ENCODE measurements at places on chromosomes 6 and 20. TPM values are rescaled to one million over a fixed set of nuclear protein-coding genes. Genes with fewer than 3 reads are reported as not detected.

DNA sequence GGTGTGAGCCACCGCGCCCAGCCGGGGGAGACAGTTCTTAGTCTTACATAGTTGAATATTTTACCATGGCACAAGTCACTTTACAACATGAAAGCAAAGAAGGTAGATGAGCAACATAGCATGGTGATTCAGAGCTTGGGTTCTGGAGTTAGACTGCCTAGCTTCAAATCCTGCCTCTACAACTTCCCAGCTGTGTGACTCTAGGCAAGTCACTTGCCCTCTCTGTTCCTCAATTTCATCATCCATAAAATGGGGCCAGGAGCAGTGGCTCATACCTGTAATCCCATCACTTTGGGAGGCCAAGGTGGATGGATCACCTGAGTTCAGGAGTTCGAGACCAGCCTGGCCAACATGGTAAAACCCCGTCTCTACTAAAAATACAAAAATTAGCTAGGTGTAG lies 26.3 kb downstream of the HCK start:
- DNase-seq, result no peak

The SLC2A10 gene
- 36.6 TPM for total RNA-seq

DNA sequence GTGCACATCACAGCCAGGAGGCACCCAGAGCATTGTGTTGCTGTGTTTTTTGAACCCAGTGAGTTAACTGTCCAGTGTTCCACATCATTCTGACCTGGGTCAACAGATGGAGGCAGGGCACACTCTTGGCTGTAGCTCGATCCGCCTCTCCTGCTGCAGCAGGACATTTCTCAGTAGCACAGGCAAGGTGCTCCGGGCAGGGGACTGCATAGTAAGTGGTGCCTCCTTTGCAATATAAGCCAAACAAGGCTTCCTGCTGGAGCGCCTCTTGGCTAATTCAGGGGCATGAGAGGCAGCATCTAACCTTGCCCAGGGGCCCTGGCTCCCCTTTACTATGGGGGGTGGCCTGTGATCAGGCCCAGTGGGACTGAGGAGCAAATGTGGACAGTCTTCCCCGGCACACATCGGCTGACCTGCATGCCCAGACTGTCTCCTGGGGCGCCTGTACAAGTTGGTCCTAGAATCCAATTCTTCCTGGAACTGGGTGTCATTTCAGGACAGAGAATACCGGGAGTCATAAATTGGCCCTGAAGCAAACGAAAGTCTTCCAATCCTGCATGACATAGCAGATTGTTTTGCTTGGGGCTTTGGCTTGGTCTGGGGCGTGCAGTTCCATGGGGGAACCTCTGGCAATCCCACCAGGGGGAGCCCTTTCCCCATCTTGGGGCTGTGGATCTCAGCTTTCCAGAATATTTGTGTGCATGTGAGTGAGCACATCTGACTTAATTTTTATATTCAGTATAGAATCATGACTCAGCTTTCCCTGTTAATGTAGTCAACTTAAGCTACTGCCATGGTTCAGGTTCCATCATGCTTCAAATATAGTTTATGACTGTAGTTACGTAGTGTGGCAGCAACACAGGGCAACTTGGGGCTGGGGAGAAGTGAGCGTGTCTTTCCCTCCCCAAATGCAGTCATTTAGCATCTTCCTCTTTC lies 56.0 kb upstream of the DDR1 start:
- peak; percentile 74 for DNase-seq

DNA sequence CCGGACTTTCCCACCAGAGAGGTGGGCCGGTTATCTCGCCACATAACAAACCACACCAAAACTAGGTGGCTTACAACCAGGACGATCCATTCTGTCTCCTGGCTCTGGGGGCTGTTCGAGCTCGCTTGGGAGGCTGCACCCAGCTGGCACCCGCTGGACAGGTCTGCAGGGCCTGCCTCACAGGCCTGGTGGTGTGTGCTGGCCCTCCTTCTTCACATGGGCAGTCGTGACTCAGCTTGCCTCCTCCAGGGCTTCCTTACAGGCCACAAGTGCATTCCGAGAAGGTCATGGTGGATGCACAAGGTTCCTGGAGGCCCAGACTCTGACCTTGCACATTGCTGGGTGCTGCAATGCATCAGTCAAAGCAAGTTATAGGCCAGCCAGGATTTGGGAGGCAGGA lies 34.2 kb downstream of the FOXF2 start:
- no peak for DNase-seq

The FLOT1 gene
- total RNA-seq, result 40.0 TPM

DNA sequence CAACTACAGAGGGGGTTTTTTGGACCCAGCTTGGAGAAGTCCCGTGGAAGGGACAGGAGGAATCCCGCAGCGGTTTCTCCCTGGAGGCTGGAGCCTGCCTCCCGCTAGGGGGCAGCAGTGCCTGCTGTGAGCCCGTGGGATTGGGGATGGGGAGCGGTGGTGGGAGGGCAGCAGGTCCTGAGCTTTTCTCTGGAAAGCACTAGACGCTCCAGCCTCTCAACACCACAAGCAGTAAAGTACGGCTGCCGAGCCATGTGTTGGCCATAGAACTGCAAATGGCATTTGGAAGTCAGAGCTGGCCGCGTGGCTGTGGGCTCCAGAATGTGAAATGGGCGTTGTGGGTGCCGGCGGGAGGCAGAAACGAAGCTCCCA lies 47.8 kb downstream of the GMPR start:
- DNase-seq, result no peak

DNA sequence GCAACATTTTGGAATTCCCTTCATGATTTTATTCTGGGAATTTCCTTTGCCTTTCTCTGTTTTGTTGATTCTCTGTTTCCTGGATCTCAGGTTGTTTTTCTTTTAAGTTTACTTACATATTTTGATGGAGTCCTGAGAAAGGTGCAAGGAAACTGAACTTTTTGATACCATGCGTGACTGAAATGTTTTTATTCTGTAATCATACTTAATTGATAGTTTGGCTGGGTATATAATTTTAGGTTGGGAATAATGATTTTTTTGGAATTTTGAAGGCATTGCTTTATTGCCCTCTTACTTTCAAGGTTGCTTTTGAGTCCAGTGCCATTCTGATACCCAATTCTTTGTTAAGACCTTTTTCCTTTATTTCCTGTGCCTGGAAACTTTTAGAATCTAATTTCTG lies 45.2 kb downstream of the LRRC1 start:
- DNase-seq, result no peak

DNA sequence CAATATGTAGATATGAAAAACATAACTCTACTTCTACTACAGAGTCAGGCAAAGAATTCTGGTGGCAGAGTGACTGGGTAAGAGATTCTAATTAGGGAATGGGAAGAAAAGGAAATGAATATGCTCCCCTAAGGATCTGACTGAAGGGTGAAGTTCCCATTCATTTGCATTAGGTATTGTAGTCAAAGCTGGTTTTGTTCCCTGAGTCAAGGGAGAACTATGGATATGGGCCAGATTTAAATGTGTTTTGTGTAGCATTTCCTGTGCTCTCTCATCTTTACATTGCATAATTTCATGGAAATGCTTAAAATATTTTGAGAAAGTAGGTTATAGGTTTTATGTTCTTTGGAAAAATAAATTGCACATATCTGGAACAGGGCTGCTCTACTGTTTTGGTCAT lies 299.7 kb downstream of the BTBD3 start:
- DNase-seq, result no peak

- no peak for DNase-seq
These were observed 95.3 kb downstream of the RNGTT start for GRCh38 chr6:88867841-88868731.

- DNase-seq, result no peak
These were observed 412.8 kb upstream of the AGPAT4 start for GRCh38 chr6:161686655-161687054.

GRCh38 chr6:25053875-25054371 lies 118.2 kb upstream of the RIPOR2 start:
- no peak for DNase-seq

DNA sequence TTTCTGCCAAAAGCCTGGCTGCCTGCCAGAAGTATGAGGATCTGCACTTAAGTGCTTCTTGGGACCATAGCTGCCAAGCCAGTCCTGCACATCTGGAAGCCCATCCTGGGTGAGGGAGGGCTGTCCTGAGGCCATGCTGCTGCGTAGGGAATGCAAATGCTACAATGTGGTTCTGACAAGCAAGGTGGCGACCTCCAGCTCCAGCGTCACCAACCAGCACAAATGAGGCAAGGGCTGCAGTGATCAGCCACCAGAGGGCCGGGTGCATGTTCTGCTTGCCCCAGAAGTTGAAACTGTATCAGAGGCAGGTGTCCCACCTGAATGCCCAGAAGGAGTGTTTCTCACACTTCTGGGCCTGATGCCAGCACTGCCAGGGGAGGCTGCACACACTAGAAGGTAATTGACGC lies 99.1 kb upstream of the KCNQ5 start:
- DNase-seq, result no peak

DNA sequence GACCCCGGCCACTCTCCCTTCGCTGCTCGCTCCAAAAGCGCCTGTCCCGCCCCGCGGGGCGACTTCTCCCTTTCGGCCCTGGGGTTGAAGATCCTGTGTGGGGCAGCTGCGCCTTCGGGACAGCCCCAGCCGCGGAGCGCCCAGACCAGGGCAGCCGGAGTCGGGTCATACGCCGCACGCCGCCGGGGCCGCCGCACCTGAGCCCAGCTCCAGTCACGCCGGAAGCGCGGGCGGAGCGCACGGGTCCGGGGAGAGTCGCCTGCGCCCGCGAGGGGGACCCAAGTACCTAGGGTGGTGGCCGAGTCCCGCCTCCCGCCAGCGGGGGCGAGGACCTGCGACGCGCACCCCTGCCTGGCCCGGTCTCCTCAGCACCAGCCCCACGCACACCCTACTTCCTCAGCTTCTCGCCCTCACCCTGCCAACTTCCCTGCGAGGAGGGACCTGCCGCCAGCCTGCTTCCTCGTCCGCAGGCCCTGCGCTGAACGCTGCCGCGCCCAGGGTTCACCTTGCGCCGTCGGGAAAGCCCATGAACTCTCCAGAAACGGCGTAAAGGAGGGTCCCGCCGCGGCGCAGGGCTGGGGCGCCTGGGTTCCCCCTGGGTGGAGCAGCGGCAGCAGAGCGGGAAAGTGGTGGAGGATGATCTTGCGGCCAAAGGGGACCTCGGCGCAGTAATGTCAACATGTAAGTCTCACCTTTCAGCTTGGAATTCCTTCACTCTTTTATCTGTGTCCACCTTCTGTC lies at the start of gene ADGRG6:
TSS of gene ADGRG6 (plus strand) at position 357 of the 741 bp plus-strand sequence. CDS start at position 680, 323 bp downstream.
- DNase-seq, result no peak

- DNase-seq, result no peak
These were observed 59.2 kb downstream of the STMND1 start for GRCh38 chr6:17161076-17161475.

GRCh38 chr20:24066076-24066700 lies 77.6 kb upstream of the GGTLC1 start:
- no peak for DNase-seq

- DNase-seq, result no peak
These were observed 21.4 kb upstream of the CITED2 start for GRCh38 chr6:139395891-139396301.

DNA sequence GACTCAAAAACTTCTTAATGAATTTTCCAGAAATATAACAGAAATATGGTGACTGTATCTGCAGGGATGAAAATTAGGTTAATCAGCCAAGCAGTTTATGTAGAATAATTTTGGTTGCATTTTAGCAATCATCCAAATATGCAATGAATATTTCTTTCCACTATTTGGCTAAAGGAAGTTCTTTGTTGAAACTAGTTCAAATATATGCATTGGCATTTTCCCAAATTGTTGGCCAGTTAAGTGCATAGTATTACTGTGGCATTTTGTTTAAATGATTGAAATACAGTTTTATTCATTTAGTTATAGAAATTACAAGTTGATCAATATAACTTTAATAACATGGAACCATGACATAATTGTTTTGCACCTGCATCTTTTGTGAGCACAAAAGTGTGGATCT lies 115.5 kb downstream of the DOK5 start:
- DNase-seq, result no peak

All from urinary bladder (tissue), 4 donors.